ENCODE measurements at places on chromosomes 7 and 10. TPM values are rescaled to one million over a fixed set of nuclear protein-coding genes. Genes with fewer than 3 reads are reported as not detected.

- H3K4me3 ChIP-seq: peak overlapping the region; percentile 29
- no peaks in the 10 kb centered on the region for H3K36me3 ChIP-seq
- no peaks in the 10 kb centered on the region for H3K27me3 ChIP-seq
- DNase-seq: no peak
- H3K4me1 ChIP-seq: 0 out of 2 replicates have a peak, but pooled peaks cover 3% of the 10 kb centered on the region
- H3K27ac ChIP-seq: peak overlapping the region; percentile 21
Measured at GRCh38 chr10:97195706-97196222, 10.0 kb upstream of the SLIT1 start.

The MMP21 gene
- not detected for total RNA-seq

The HERPUD2 gene
- 20.5 TPM for total RNA-seq

The ZNF804B gene
- total RNA-seq: not detected

The TRIL gene
- not detected for total RNA-seq

The CALHM1 gene
- total RNA-seq: not detected

GRCh38 chr7:158753900-158754299 lies 49.3 kb upstream of the NCAPG2 start:
- H3K4me3 ChIP-seq: no peak overlapping the region
- H3K27me3 ChIP-seq: no peaks in the 10 kb centered on the region
- DNase-seq: no peak
- H3K36me3 ChIP-seq: peaks cover 18% of the 10 kb centered on the region
- no peak overlapping the region for H3K27ac ChIP-seq
- no peaks in the 10 kb centered on the region for H3K4me1 ChIP-seq

DNA sequence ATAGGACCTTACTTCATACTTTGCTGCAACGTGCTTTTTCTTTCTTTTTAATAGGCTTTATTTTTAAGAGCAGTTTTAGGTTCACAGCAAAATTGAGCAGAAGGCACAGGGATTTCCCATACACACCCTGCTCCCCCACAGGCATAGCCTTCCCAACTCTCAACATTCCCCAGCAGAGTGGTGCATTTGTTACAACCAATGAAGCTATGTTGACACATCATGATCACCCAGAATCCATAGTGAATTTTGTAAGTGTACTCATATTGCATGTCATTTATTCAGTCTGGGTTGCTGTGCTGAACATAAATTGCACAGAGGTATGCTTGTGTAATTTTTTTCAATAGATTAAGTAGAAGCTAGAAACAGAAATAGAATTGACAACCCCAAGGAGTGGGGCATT lies 327.3 kb downstream of the INHBA start:
- no peaks in the 10 kb centered on the region for H3K4me1 ChIP-seq
- no peaks in the 10 kb centered on the region for H3K36me3 ChIP-seq
- H3K4me3 ChIP-seq: no peak overlapping the region

DNA sequence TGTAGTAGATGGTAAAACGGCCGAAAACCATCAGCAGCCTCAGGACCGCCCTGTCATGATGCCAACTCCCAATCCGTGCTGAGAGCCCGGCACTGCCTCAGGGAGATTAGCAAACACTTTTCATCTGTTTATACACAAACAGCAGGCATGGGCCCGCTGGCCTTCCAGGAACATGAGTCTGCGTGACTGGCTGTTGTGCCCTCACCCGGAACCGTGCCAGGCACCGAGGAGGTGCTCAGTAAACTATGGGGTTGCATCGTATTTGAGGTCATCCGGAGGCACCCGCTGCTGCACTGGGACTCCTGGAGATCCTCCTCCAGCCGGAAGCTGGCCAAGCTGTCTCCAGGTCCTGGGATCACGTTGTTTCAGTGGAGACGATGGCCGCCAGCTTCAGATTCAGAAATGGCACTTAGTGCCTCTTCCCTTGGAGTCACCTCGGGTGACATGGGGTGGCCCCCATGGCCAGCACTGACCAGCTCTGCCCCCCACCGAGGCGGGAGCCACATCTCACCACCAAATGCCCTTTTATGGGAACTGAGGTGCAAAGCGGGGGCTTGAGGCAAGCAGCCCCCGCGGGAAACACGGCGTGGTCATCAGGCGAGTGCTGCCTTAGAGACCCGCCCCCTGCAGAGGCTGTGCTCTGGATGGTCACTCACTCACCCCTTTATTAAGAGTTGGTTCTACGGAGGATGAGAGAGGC lies 585.9 kb downstream of the PTPRN2 start:
- H3K27ac ChIP-seq: no peak overlapping the region
- H3K27me3 ChIP-seq: no peaks in the 10 kb centered on the region
- H3K4me1 ChIP-seq: peaks cover 8% of the 10 kb centered on the region
- no peaks in the 10 kb centered on the region for H3K36me3 ChIP-seq
- no peak overlapping the region for H3K4me3 ChIP-seq

DNA sequence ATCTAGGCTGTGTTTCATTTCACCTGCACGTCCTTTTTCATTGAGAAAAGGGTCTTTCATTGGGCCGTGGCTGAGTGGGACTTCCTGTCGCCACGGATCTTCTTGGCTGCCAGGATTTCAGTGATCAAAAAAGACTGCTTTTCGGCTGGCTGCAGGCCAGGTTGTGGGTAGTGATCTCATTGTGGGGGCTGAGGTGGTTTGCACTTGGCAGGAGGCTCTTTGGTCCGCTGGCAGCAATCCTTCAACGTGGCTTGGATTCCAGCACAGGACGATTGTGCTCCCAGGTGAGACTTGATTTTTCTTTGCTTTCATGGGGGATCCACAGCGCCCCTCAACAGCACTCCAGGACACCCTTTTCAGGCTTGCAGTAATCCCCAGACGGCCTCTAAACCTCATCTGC lies 29.0 kb upstream of the ZNF273 start:
- no peak overlapping the region for H3K27ac ChIP-seq
- DNase-seq: no peak
- H3K36me3 ChIP-seq: no peaks in the 10 kb centered on the region
- no peaks in the 10 kb centered on the region for H3K27me3 ChIP-seq
- H3K4me3 ChIP-seq: no peak overlapping the region

The SLC29A4 gene
- total RNA-seq: 24.5 TPM

DNA sequence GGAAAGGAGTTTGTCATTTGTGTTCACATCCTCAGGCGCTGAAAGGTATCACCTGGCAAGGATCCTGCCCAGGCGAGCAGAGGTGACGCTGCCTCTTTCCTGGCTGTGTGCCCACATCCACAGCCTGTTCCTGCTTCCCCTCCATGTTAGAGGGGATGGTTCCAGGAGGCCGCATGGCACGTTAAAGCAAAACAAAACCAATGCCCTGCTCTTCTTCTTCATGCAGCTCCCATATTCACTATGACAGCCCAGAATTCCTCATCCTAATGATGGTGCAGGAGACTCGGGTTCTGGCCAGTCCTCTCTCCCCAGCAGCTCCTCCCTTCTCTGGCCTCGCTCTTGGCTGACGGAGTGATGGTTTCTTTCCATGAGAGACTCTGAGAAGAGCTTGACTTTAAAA lies 678.5 kb upstream of the ANKRD30A start:
- no peak overlapping the region for H3K4me3 ChIP-seq
- no peaks in the 10 kb centered on the region for H3K4me1 ChIP-seq
- H3K27me3 ChIP-seq: no peaks in the 10 kb centered on the region

The FKBP6 gene
- total RNA-seq: not detected

DNA sequence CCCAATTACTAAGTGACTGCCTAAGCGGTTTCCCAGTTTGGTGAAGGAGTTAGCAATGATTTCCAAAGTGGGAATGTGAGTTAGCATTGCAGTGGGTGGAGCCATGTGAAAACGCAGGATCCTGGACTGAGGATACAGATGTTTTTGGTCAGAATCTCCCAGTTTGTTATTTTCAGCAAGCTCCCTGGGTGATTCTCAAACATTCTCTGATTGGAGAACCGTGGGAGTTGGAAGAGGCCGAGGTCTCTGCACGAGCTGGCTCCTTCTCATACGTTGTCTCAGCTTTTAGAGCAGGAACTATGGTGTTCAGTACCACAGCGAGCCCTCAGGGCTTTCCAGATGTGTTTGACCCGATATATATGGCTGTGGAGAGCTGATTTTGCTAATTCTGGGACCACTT lies 396.5 kb upstream of the NPVF start:
- no peak overlapping the region for H3K27ac ChIP-seq
- no peaks in the 10 kb centered on the region for H3K4me1 ChIP-seq
- H3K36me3 ChIP-seq: no peaks in the 10 kb centered on the region
- peaks cover 40% of the 10 kb centered on the region for H3K27me3 ChIP-seq
- H3K4me3 ChIP-seq: no peak overlapping the region

DNA sequence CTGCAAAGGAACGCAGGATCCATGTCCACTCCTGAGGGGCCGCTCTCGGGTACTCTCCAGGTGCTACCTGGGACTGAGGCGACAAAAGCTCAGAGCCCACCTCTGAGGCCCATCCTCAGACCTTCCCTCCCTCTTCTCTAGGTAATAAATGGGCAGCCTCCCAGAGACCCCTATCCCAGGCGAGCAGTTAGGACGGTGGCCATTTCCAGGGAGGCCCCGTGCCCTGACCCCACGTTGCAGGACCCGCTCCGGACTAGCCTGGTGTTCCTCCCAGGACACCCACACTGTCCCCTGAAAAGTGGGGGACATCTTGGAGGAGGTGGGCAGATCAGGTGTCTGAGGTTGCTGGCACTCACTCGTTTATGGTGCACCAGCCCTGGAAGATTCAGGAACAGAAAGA lies 44.3 kb downstream of the PRKAG2 start:
- no peaks in the 10 kb centered on the region for H3K36me3 ChIP-seq
- H3K4me3 ChIP-seq: no peak overlapping the region
- H3K4me1 ChIP-seq: no peaks in the 10 kb centered on the region
- no peaks in the 10 kb centered on the region for H3K27me3 ChIP-seq

The COX15 gene
- total RNA-seq: 79.6 TPM

GRCh38 chr10:31875608-31876007 lies 53.0 kb downstream of the ARHGAP12 start:
- H3K36me3 ChIP-seq: no peaks in the 10 kb centered on the region
- H3K4me3 ChIP-seq: no peak overlapping the region
- peak overlapping the region; percentile 50 for H3K27ac ChIP-seq
- H3K27me3 ChIP-seq: no peaks in the 10 kb centered on the region
- DNase-seq: no peak
- peaks cover 93% of the 10 kb centered on the region for H3K4me1 ChIP-seq

The SAP25 gene
- 4.4 TPM for total RNA-seq

DNA sequence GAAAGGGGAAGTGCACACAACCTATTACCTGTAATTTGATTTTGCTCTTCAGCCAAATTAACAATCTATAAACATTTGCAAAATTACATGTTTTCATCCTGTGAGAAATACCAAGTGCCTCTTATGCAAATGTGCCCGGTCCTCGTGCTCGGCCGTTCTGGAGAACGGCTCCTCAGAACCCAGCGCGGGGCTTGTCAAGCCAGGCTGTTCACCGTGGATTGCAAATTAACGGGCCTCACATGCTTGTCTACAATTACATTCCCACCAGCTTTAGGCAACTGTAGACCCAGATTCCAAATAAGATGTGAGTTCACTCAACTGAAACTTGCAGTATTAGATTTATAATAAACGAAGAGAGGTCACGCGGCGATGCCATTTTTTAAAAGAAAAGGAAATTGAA lies 8.8 kb downstream of the FOXL3 start:
- no peaks in the 10 kb centered on the region for H3K36me3 ChIP-seq
- no peaks in the 10 kb centered on the region for H3K27me3 ChIP-seq
- no peaks in the 10 kb centered on the region for H3K4me1 ChIP-seq
- no peak overlapping the region for H3K4me3 ChIP-seq
- H3K27ac ChIP-seq: no peak overlapping the region

DNA sequence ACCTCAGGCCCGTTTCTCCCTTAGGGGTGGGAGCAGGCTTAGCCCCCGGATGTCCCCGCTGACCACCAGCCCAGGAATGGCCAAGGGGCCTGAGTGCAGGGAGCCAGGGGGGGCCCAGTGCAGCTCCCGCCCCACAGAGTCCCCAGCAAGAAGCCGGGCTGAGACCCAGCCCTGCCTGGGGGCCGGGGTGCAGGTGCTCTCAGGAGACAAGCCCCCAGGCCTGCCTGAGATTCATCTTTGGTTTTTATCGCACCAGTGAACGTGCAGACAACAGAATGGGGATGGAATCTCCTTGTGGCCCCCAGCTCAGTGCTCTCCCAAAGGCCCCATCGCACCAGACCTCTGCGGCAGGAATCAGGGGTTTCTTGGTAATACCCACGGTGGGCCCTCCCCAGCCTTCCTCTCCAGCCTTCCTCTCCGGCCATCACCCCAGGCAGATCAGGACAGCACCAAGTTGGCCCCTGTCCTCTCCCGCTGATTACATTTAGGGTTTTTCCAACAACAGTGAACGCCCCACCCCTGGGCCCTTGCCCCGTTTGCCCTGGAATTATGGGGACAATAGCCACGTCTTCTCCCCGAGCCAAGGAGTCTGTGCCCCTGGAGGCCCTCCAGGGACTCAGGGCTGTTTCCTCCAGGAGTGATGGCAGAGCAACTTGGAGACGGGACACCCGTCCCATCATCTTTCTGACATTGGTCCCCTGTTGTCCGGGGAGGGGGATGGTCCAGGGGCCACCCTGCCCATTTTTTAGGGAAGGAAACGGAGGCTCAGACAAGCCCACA lies 22.4 kb downstream of the ADAP1 start:
- no peak for DNase-seq
- H3K4me3 ChIP-seq: no peak overlapping the region
- H3K27me3 ChIP-seq: no peaks in the 10 kb centered on the region
- no peaks in the 10 kb centered on the region for H3K36me3 ChIP-seq
- H3K27ac ChIP-seq: no peak overlapping the region
- H3K4me1 ChIP-seq: peaks cover 15% of the 10 kb centered on the region

DNA sequence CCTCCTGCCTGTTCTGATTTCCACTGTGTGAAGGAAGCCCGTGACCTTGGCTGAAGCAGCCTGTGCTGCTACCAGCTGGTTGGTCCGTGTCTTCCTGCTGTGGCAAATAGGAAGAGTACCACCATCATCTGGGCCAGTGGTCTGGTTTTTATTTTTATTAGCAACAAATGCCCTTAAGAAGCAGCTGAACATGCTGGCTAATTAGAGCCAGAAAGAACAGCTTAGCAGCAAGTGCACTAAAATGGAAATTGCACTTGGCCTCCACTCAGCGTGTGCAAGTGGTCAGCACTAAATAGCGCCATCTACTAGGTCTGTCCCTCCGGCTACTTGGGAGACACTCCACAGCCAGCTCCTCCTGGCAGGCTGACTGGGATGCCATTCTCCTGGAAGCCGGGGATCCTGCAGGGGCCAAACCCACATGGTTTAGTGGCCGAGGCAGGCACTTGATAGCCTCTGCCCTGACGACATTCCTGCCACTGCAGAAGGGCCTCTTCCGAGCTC lies 690.3 kb upstream of the FOXK1 start:
- no peaks in the 10 kb centered on the region for H3K4me1 ChIP-seq
- no peak for DNase-seq
- no peaks in the 10 kb centered on the region for H3K36me3 ChIP-seq
- 0 out of 2 replicates have a peak, but pooled peaks cover 2% of the 10 kb centered on the region for H3K27me3 ChIP-seq

DNA sequence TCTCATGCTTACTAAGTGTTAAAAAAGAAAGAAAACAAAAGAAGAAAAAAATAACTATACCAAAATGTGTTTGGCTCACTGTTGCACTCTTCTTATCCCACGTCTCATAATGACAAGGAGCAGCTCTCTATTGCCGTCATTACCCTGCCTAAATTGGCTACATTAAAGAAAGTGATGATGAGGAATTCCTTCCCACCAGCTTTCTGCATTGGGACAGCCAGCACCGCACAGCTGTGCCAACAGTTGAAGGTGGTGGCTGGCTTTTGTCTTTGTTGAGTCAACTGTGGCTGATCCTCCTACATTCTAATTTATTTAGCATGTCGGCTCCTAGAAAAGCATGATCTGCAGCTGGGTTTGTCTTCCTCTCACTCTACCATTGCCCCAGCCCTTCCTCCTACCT lies 751.8 kb downstream of the KCNMA1 start:
- no peaks in the 10 kb centered on the region for H3K4me1 ChIP-seq
- H3K27ac ChIP-seq: no peak overlapping the region
- no peak for DNase-seq
- H3K36me3 ChIP-seq: no peaks in the 10 kb centered on the region
- no peak overlapping the region for H3K4me3 ChIP-seq
- H3K27me3 ChIP-seq: peaks cover 12% of the 10 kb centered on the region

- H3K27ac ChIP-seq: no peak overlapping the region
- no peaks in the 10 kb centered on the region for H3K27me3 ChIP-seq
- DNase-seq: no peak
- no peaks in the 10 kb centered on the region for H3K36me3 ChIP-seq
Measured at GRCh38 chr10:95501203-95502094, 59.7 kb downstream of the SORBS1 start.
